T-helper 22 cell (primary cell): ENCODE measurements at places on chromosomes 7 and 10.

DNA sequence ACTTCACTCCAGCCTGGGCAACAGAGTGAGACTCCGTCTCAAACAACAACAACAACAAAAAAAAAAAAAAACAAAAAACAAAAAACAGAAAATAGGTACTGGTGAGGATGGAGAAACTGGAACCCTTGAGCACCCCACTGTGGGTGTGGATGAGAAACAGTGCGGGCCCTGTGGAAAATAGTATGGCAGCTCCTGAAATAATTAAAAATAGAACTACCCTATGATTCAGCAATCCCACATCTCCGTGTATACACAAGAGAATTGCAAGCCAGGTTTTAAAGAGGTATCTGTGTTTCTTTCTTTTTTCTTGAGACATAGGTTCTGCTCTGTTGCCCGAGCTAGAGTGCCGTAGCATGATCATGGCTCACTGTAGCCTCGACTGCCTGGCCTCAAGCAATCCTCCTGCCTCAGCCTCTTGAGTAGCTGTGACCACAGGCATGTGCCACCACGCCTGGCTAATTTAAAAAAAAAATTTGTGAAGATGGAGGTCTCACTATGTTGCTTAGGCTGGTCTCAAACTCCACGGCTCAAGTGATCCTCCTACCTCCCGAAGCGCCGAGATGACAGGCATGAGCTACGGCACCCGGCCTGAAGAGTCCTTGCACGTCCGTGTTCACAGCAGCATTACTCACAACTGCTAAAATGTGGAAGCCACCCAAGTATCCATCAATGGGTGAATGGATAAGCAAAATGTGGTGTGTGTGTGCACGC is 39.5 kb downstream of the EBF3 start:
- DNase-seq = no peak

- DNase-seq = no peak
Observed at GRCh38 chr7:147904219-147904576, 686.4 kb upstream of the C7orf33 start.

DNA sequence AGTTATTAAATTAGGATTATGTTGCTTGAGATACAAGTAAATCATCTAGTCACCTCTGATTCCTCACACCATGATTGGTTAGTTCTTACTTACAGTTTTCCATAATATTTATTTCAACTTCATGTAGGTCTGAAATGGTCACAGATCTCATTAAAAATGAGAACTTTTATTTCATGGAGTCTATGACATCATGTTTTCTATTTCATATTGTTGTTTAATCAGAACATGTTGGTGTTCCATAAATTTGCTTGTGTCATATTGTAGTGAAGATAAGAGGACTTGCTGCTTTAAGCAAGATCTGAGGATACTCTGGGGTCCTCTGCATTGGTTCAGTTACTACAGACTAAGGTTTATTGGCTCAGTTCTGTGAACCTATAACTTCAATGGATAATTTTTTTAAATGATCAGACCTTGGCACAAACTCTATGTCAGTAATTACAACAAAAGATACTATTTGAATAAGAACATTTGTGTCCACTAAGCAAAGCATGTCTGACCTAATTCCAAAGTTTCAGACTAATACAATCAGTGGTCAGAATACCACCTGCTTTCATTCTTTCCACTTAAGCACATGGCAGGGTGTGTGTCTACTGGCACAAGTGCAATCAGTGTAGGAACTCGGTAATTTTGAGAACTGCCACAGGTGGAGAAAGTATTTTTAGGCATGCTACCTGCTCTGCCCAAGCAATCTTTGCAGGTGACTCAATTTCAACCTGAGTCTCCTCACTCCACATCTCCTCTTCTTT is 68.5 kb downstream of the CCDC71L start:
- DNase-seq = no peak

DNA sequence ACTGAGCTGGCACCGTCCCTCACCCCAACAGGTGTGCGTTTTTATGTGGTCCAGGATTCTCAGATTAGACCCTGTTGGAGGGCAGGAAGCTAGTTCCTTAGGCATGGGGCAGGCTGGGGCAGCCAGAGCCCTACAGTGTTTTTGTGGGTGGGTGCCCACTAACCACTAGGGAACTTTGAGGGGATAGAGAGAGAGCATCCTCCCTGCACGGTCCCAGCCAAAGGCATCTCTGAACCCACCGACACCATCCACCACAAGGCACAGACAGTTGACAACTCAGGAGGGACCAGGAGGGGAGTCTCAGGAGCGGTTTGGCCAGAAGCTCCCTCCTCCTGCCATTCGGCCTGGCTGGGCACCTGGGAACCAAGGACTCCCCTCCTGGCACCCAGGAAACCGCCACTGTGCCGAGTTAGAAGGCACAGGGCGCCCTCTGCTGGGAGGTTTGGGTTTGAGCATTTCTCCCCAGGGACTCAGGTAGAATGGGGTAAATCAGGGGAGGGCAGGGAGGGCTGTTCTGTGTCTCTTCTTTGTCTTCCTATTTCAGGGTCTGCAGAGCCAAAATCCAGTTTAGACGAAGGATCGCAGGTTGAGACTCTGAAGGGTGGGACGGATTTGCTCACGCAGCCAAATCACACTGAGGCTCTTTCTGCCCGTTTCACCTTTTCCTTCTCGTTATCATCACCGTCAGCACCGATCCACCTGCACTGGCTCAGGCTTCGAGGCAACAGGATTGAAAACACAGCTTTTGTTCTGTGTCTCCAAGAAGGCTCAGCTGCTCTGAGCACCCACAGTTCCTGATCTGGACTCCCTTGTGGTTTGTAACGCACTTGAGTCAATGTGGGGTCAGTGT is 84.8 kb upstream of the COL13A1 start:
- peak; percentile 7 for DNase-seq

- no peak for DNase-seq
Observed at GRCh38 chr7:70014472-70015177, 416.4 kb downstream of the AUTS2 start.

DNA sequence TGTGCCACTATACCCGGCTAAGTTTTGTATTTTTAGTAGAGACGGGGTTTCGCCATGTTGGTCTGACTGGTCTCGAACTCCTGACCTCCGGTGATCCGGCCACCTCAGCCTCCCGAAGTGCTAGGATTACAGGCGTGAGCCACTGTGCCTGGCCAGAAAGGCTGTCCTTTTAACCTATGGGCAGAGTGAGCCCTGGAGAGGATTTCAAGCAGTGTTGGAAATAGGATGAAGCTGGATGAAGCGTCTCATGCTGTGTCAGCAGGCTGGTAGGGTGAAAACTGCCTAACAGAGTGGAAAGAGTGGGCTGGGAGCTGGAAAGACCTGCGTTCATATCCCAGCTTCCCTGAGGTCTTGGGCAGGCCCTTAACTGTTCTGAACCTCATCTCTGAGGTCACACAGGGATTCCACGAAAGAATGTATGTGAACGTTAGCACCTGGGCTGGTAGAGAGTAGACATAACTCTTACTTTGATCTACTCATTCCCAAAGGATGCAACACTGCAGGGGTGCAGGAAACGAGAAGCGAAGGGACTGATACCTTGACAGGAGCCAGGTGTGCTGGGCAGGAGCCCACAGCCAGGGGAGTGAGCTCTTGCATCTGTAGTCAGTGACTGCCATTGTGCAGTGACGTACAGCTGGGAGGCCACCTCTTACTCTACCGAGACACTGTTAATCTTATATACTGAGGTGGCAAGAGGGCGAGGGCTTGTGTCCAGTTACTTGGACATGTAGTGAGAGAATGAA is 34.1 kb downstream of the WBP1L start:
- no peak for DNase-seq

DNA sequence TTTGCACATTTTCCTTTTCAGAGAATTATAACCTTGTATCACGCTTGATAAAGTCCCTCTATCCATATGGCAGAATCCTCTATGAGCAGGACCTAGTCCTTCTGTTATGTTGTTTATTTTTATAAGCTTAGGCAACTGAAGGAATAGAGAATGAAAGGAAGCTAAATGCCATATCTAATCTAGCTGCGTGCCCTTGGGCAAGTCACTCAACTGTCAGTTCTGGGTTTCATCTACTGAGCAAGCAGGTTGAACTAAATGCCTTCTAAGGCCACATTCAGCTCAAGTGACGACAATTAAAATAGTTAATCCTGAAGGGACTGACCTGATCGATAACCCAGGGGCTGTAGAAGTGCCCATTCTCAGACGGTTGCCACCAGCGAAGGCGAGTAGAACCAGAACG is 93.9 kb upstream of the SLC26A5 start:
- no peak for DNase-seq

GRCh38 chr10:33498391-33498891 is 164.0 kb upstream of the NRP1 start:
- no peak for DNase-seq

- DNase-seq = no peak
Observed at GRCh38 chr10:92916433-92916832, 68.1 kb downstream of the EXOC6 start.

DNA sequence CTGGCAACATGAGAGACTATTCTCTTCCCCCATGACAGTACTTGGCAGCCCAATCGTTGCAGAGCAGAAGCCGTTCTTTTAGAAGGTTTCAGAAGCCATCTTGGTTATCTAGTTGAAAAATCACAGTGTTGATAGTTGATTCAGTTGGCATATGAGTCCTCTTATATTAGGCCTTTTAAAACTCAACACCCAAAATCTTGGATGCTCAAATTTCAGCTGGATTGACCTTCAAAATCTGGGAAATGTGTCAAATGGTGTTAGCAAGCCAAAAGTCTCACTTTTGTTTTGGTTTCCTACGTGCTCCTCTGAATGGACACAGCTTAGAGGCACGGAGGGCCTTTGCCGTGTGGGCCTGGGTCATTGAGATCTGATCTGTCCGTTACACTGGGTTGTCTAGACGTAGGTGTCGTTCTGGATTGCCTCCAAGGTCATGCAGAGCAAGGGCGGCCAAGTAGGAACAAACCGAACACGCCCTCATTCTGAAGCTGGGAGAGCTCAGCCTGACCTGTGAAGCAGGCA is 59.3 kb upstream of the BMPER start:
- DNase-seq = no peak

- no peak for DNase-seq
Observed at GRCh38 chr10:5943536-5943935, 33.8 kb downstream of the IL15RA start.

- DNase-seq = no peak
Observed at GRCh38 chr10:58360412-58361004, 24.7 kb upstream of the TFAM start.

DNA sequence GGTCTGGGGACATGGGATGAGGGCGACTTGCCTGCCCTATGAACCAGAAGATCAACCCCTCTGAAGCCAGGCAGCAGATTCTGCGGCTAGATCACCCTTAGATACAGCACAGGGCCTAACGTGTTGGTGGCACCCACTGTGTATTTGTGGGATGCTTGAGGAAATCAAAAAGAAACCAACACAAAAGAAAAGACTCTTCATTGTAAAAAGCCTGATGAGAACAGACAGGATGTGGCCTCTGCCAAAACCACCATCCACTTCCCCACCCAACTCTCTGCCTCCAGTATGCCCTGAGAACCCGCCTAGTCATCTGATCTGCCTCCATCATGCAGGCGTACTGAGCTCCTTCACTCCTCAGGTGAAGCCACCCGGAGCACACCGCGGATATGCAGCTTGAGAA is 97.2 kb upstream of the INSYN2A start:
- peak; percentile 15 for DNase-seq

GRCh38 chr7:37488163-37488764 is 39.6 kb upstream of the ELMO1 start:
- no peak for DNase-seq

DNA sequence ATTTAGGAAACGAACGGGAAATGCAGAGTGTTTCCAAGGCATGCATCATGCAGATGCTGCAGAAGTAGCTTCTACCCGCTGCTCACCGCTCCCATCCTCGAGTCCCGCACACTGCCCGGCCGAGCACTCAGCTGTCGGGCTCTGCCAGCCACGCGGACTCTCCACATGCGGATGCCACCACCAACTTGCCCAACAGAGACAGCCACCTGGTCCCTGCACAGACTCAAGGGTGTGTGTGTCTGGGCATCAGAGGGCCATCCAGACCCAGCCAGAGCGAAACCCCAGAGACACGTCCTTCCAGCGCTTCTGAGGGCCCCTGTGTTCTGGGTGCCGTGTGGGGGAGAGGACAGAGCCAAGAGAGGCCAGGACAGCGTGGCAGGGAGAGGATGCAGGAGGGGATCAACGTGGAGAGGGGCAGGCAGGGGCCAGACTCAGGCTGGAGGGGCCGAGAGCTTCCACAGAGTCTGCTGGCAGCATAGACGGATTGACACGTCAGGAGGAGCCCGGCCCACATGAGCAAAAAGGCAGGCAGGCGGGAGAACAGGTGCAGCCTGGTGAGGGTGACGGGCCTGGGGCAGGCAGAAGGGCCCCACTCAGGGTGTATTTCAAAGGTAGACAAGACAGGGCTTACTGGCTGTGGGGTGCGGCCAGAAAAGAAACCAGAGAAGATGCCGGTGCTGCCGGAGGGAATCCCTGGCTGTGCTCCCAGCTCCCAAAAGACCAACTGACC is 18.3 kb downstream of the GPER1 start:
- DNase-seq = no peak

GRCh38 chr7:112130729-112131410 is 75.3 kb downstream of the DOCK4 start:
- no peak for DNase-seq

- DNase-seq = no peak
Observed at GRCh38 chr10:63588436-63589167, 67.4 kb downstream of the REEP3 start.

GRCh38 chr10:70621503-70622078 is 19.1 kb upstream of the PRF1 start:
- no peak for DNase-seq

DNA sequence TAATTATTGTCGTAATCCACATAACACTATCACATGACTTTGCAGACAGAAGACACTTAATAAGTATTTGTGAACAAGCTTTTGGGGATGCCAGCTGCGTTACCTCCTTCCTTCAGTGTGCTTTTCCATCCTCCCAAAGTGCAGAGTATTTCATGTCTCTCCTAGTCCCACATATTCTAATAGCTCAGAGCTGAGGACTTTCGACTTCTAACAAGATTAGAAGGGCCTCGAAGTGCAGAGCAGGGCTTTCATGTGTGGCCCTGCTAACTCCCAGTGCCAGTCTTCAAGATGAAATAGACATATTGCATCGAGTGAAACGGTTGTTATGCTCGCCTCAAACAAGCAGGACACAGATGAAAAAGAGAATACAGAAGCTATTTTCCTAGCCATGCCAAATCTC is 125.7 kb upstream of the RNF32 start:
- no peak for DNase-seq

DNA sequence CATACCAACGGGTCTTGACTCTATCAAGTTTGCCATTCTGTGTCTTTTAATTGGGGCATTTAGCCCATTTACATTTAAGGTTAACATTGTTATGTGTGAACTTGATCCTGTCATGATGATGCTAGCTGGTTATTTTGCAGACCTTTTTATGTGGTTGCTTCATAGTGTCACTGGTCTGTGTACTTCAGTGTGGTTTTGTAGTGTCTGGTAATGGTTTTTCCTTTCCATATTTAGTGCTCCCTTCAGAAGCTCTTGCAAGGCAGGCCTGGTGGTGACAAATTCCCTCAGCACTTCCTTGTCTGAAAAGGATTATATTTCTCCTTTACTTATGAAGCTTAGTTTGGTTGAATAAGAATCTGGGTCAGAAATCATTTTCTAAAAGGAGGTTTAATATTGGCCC is 135.1 kb upstream of the LANCL2 start:
- DNase-seq = no peak

GRCh38 chr10:132443983-132444876 is 47.2 kb downstream of the PWWP2B start:
- DNase-seq = no peak

- DNase-seq = no peak
Observed at GRCh38 chr7:91517201-91517785, 253.1 kb downstream of the FZD1 start.

GRCh38 chr7:38451840-38452239 is 178.4 kb upstream of the TARP start:
- DNase-seq = no peak
